ENCODE measurements at places on chromosomes 11 and 22.
A peak's percentile ranks its signal among the peaks of the same experiment; 100 is the strongest.

GRCh38 chr22:40426594-40427333 lies 56.4 kb downstream of the SGSM3 start:
- DNase-seq, result no peak

DNA sequence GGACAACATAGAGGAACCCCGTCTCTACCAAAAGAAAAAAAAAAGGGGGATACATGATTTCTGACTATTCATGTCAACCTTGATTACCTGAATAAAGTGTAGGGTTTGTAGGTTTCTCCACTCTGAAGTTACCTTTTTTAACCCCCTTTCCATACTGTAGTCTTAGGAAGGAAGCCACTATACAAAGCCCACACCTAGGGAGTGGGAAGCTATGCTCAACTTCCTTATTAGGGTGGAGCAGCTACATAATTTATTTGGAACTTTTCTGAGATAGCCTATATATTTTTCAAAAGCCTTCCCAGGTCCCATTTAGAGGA lies 582 bp upstream of the ATP6V1E1 start:
- no peak for DNase-seq

- no peak for DNase-seq
These were observed 816.8 kb downstream of the BRD1 start for GRCh38 chr22:49010901-49011300.

DNA sequence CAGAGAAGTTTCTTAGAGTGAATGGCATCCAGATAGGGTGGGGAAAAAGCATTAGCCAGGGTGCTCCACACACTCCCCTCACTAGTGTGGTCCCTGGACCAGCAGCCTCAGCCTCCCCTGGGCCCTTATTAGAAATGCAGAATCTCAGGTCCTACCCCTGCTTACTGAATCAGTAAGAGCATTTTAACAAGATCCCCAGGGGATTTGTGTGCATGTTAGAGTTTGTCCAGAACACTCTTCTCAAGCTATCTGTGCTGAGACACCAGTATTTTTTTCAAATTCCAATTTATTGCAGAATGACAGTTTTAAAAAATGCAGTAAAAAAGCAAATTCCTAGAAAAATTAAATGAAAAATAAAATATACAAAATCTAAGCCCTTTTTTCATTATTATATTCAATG lies 123.1 kb downstream of the MIAT start:
- no peak for DNase-seq

- no peak for DNase-seq
These were observed 5.8 kb downstream of the JOSD1 start for GRCh38 chr22:38694940-38695339.

- no peak for DNase-seq
These were observed 1.8 kb upstream of the AMPD3 start for GRCh38 chr11:10453261-10453660.

GRCh38 chr11:61295596-61295926 lies 445 bp upstream of the VWCE start:
- no peak for DNase-seq

- DNase-seq, result peak; percentile 76
These were observed 152.4 kb upstream of the ZC3H12C start for GRCh38 chr11:109940816-109941215.

DNA sequence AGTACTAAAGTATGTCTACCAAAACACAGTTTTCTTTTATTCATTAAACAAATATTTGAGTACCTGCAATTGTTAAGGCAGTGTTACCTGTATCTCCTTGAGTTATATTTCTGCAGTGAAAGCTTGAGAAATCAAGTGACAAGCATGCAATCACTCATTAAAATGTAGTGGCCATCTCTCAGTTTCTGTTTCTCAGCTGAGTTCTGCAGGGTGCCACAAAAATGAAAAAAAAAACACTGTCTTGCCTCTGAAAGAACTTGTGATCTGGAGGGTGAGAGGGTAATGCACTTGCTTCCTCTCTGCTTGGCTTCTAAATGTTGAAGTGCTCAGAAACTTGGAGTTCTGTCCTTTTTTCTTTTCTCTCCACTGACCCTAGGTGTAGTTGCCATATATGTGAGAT lies 6.8 kb downstream of the QSER1 start:
- DNase-seq, result no peak

DNA sequence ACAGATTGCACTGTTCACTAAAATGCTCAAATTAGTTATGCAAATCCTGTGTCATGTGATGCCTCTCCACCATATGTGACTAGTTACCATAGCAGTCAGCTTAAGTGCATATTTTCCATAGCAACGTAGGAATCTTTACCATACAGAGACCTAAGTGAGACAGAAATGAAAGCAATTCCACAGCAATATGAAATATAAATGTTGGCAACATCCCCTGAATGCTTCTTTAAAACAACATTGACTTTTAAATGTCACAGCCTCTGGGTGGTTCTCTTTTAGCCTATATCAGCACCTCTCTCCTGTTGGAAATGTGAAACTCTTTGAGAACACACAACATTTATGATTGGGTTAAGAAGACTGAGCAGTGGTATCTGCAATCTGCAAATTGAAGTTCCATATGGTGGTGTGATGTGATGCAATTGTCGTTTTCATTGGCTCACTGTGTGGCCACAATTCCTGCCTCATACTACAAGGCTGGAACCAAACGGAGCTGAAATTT lies 814.6 kb downstream of the DLG2 start:
- no peak for DNase-seq
